ENCODE measurements at places on chromosomes 3 and 15. TPM values are rescaled to one million over a fixed set of nuclear protein-coding genes. Genes with fewer than 3 reads are reported as not detected.

Gene SMCO1
- total RNA-seq: not detected

GRCh38 chr3:71545330-71545729, 38.2 kb downstream of the FOXP1 start:
- no peak for DNase-seq

- DNase-seq: no peak
Observed at GRCh38 chr3:26118165-26118564, 328.3 kb downstream of the OXSM start.

Gene NTRK3
- not detected for total RNA-seq

Gene SELENOS
- total RNA-seq: 30.6 TPM
